ENCODE measurements at places on chromosomes 7 and 10.

- H3K27ac ChIP-seq = no peak overlapping the region
- H3K27me3 ChIP-seq = no peaks in the 10 kb centered on the region
- H3K36me3 ChIP-seq = no peaks in the 10 kb centered on the region
- no peak overlapping the region for H3K4me3 ChIP-seq
Measured at GRCh38 chr10:109698086-109698485, 225.2 kb downstream of the XPNPEP1 start.

DNA sequence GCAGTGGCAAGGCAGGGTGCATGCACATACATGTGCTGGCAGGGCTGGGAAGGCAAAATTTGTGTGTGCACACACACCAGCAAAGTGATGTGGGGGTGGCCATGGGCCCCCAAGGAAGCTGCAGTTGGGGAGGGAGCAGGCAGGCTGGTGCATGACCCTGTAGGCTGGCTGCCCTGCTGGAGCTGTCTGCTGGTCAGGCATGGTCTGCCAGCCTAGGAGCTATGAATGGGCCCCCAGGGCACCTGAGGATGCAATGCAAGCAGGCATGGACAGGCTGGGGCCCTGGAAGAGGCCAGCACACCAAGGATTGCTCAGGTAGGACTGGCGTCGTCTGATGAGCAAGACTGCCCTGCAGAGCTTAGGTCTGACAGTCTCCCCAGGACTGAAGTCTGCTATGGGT, 18.2 kb upstream of the PPP1R3A start:
- H3K27ac ChIP-seq = no peak overlapping the region
- no peak for DNase-seq
- no peak overlapping the region for H3K4me3 ChIP-seq

- no peaks in the 10 kb centered on the region for H3K27me3 ChIP-seq
- H3K4me3 ChIP-seq = no peak overlapping the region
- H3K36me3 ChIP-seq = no peaks in the 10 kb centered on the region
- no peak overlapping the region for H3K27ac ChIP-seq
Measured at GRCh38 chr7:36128448-36129047, 24.5 kb upstream of the EEPD1 start.

DNA sequence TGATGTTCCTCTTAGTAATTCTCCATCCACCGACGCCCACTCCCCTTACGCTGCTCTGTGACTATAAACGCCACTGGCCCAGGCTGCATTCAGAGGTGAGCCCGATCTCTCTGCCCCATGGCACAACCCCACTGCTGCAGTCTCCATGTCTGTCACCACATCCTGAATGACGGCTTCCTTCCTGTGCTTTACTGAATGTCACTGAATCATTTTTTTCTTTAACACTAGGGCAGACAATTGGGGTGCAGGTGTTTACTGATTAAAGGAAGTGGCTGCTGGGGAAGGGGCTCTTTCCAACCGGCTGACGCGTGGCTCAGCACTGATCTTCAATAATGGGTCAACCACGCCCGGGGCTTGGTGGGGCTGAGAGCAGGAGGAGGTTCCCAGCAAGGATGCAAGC, 208.3 kb downstream of the USP6NL start:
- peaks cover 7% of the 10 kb centered on the region for H3K4me1 ChIP-seq
- no peaks in the 10 kb centered on the region for H3K36me3 ChIP-seq
- peaks cover 3% of the 10 kb centered on the region for H3K27me3 ChIP-seq
- no peak overlapping the region for H3K27ac ChIP-seq
- no peak for DNase-seq

- H3K4me1 ChIP-seq = no peaks in the 10 kb centered on the region
- H3K4me3 ChIP-seq = no peak overlapping the region
- no peaks in the 10 kb centered on the region for H3K27me3 ChIP-seq
- no peak for DNase-seq
Measured at GRCh38 chr10:91816981-91817380, 18.8 kb downstream of the TNKS2 start.

- H3K27me3 ChIP-seq = no peaks in the 10 kb centered on the region
- no peak overlapping the region for H3K4me3 ChIP-seq
- H3K27ac ChIP-seq = no peak overlapping the region
- H3K4me1 ChIP-seq = no peaks in the 10 kb centered on the region
- no peak for DNase-seq
Measured at GRCh38 chr7:74235518-74236268, 18.5 kb downstream of the RFC2 start.

DNA sequence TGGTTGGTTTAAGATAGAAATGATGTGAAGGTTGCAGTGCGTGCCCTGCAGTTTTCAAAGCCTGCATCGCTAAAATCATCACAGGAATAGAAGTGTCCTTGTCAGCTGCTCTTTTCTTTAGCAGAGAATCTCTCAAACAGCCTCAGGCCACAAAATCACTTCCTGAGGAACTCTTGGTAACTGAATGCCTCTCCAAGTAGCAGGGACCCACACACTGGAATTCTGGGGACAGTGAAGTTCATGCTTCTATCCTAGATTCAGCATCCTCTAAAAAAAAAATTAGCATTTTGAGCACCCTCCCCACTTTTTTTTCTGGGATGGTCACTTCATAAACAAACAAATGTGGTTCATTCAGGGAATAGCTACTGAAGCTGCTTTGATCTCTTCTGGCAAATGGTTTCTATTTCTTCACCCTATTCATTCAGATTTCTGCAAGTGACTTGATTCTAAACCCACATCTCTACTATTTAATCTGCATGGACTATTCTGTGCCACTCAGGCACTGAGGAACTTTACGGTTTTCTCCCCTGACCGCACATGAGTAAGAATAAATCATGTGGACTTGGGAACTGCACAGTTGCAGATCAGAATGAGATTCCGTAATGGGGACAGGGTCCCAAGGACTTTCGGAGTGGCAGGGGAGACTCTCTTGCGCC, 306.9 kb downstream of the FRMD4A start:
- no peaks in the 10 kb centered on the region for H3K27me3 ChIP-seq
- H3K4me3 ChIP-seq = no peak overlapping the region
- no peaks in the 10 kb centered on the region for H3K36me3 ChIP-seq
- no peak for DNase-seq

- DNase-seq = no peak
- H3K27ac ChIP-seq = no peak overlapping the region
- H3K4me3 ChIP-seq = no peak overlapping the region
- H3K4me1 ChIP-seq = peaks cover 4% of the 10 kb centered on the region
Measured at GRCh38 chr7:138776166-138776833, 21.5 kb upstream of the TMEM213 start.

DNA sequence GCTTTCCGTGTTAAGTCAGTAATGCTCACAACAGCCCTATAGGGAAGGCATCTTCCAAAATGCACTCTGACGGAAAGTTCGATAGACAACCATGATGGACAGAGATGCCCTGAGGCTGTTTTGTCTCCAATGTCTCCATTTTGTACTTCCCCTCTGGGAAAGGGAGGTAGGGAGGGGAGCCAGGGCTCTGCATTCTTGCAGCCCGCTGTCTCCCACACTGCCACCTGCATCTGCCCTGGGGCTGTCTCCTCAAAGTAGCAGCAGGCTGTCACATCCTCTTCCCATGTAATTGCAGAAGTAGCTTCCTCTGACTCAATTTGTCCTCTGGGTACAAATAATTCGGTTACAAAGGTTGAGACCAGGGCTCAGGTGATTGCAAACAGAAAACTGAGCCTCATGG, 131.4 kb downstream of the GPAM start:
- no peak overlapping the region for H3K27ac ChIP-seq
- no peaks in the 10 kb centered on the region for H3K4me1 ChIP-seq
- DNase-seq = no peak
- no peaks in the 10 kb centered on the region for H3K27me3 ChIP-seq

GRCh38 chr7:116957874-116958273, 4.6 kb downstream of the ST7 start:
- H3K4me3 ChIP-seq = no peak overlapping the region
- no peak for DNase-seq
- no peaks in the 10 kb centered on the region for H3K4me1 ChIP-seq
- no peaks in the 10 kb centered on the region for H3K27me3 ChIP-seq

DNA sequence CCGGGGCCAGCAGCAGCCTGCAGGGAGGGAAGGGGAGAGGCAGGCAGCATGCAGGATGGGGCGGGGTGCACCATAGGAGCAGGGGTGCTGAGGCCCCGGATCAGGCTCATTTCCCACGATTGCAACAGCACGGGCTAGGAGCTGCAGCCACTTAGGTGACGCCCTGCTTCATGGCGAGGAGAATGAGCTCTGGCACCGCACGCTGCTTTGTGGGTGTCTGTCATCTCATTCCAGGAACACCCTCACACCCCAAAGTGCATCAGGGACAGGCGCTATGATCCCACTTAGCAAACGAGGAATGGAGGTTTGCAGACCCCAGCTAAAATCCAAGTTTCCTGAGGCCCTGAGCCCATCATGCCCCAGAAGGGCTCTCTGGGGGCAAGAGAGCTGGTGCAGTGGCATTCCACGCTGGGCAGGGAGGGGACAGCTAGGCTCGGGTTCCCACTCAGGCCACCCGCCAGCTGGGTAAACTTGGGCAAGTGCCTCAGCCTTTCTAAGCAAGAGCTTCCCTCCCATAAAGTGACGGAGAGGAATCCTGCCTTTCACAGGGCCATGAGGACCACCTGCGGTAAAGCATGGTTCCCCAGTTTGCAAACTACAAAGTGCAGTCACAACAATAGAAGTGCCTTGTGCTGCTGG, 9.3 kb downstream of the KCNH2 start:
- no peaks in the 10 kb centered on the region for H3K27me3 ChIP-seq
- DNase-seq = no peak
- H3K4me1 ChIP-seq = peaks cover 36% of the 10 kb centered on the region
- no peak overlapping the region for H3K4me3 ChIP-seq
- no peak overlapping the region for H3K27ac ChIP-seq
- H3K36me3 ChIP-seq = no peaks in the 10 kb centered on the region

DNA sequence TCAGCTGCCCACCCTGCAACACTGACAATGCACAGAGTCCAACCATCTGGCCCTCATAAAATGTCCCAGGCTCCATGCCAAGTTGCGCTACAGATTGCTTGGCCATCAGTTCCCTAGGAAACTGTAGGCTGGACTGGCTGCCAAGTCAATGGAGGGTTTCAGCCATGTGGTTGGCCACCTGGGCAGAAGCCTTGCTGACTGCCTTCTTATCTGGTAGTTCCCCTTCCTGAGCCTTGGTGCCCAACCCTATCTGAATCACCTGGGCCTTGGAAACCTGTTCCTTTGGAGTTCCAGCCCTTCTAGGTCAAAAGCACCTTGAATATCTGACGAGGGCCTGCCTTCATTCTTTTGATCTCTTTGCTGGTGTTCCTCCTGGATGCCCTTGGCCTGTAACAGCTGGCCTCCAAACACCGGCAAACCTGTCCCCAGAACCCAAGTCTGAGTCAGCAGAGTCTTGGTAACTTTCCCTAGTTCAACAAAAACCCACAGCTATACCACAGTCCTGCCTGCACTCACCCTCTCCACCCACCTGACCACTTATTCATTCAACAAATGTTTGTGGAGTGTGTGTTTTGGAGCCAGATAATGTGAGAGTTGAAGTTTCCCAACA, 37.4 kb upstream of the KDM7A start:
- H3K27ac ChIP-seq = no peak overlapping the region
- DNase-seq = no peak
- H3K36me3 ChIP-seq = no peaks in the 10 kb centered on the region
- no peaks in the 10 kb centered on the region for H3K4me1 ChIP-seq

DNA sequence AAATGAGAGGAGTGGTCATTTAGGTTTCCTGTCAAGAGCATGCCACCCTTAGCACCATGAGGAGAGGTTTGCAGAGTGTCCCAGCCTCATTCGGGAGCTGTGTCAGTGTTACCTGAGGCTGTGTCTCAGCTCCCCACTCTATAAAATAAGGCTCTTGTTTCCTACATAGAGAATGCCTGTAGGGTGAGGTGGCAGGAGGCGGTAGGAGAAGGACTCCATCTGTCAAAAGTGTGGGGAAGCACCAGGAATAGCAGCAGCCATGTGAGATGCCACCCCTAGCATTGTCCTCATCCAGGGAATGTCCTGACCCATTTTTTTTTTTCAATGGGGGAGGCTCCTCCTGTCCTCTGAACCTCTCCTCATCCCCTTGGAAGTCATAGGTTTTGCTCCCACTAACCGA, 451.2 kb downstream of the PLXNA4 start:
- no peaks in the 10 kb centered on the region for H3K27me3 ChIP-seq
- no peak for DNase-seq
- no peaks in the 10 kb centered on the region for H3K4me1 ChIP-seq
- no peak overlapping the region for H3K4me3 ChIP-seq
- no peaks in the 10 kb centered on the region for H3K36me3 ChIP-seq

GRCh38 chr10:118516716-118517115, 78.7 kb downstream of the PRLHR start:
- H3K27ac ChIP-seq = no peak overlapping the region

DNA sequence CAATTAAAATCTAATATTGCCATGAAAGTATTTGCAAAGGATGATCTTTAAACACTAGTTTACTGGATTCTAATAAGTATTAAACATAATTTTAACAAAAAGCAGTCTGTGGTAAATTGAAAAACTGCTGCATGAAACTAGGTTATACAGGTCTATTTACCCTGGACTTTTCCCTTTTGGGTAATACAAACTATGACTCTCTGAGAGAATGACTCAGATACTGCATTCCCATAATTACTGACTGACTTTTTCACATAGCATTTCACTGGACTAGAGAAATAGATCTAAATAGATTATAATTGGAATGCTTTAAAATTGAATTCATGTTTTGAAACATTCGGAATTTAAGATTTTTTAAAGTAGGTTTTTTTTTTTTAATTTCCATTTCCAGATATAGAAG, 395.7 kb downstream of the THSD7A start:
- H3K36me3 ChIP-seq = no peaks in the 10 kb centered on the region
- no peaks in the 10 kb centered on the region for H3K27me3 ChIP-seq
- DNase-seq = no peak
- H3K4me3 ChIP-seq = no peak overlapping the region

DNA sequence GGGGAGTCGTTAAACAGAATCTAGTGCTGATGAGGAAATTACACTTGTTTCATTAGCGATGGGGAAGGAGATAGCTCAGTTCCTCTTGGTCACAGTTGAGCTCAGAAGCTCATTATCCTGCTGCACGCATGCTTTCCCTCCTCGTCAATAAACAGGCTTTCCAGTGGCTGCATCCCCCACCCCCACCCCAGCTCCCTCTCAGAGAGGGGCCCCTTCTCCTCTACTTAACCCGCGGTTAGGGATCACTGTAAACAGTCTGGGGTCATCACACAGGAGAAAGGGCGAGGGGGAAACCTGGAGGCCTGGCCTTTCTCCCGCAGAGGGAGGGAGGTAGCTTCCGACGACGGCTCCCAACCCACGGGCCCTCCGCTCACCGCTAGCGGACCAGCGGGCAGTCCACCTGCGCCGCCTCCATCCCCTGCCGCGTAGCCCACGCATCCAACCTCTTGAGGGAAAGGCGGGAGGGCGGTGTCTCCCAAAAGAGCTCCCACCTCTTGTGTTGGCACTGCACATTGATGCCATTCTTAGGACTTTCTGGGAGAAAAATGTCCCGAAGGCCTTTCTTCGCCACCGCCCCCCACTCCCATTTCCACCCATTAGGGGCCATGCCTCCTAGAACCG, 80.8 kb downstream of the PAX2 start:
- DNase-seq = no peak
- no peak overlapping the region for H3K27ac ChIP-seq
- H3K36me3 ChIP-seq = no peaks in the 10 kb centered on the region
- peaks cover 36% of the 10 kb centered on the region for H3K27me3 ChIP-seq
- no peak overlapping the region for H3K4me3 ChIP-seq
- H3K4me1 ChIP-seq = peaks cover 11% of the 10 kb centered on the region

DNA sequence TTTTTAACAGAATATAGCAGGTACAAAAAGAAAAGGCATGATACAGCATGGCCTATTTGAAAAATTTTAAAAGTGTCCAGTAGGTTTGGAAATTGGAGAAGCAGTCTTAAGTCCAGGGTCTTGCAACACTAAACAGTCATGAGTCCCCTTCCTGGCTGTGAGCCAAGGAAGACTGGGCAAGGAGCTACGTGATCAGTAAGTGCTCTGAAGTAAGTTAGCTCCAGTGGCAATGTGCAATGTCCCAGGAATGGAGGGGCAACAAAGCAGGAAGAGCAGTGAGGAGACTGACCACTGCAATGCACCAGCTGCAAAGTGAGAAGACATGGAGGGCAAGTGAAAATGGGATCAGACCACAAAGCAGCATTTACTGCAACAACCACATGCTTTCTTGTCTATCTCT, 72.9 kb upstream of the GRID1 start:
- no peak overlapping the region for H3K4me3 ChIP-seq
- no peaks in the 10 kb centered on the region for H3K27me3 ChIP-seq
- H3K36me3 ChIP-seq = peaks cover 19% of the 10 kb centered on the region
